Activated CD8-positive, alpha-beta memory T cell treated with anti-CD3 and anti-CD28 coated beads for 36 hours (primary cell): ENCODE measurements at places on chromosomes 12 and 14. TPM values are rescaled to one million over a fixed set of nuclear protein-coding genes. Genes with fewer than 3 reads are reported as not detected.

Gene DBX2
- total RNA-seq = not detected

Gene PRR4
- 1.0 TPM for total RNA-seq

Gene CLEC1B
- total RNA-seq = not detected

Gene MFAP5
- not detected for total RNA-seq

Gene CCDC175
- not detected for total RNA-seq

Gene CEBPE
- 0.19 TPM for total RNA-seq

Gene PRPH
- total RNA-seq = not detected

Gene MSRB3
- total RNA-seq = not detected
